Esophagus squamous epithelium (tissue), 5 donors: ENCODE measurements at places on chromosomes 2 and 18.

DNA sequence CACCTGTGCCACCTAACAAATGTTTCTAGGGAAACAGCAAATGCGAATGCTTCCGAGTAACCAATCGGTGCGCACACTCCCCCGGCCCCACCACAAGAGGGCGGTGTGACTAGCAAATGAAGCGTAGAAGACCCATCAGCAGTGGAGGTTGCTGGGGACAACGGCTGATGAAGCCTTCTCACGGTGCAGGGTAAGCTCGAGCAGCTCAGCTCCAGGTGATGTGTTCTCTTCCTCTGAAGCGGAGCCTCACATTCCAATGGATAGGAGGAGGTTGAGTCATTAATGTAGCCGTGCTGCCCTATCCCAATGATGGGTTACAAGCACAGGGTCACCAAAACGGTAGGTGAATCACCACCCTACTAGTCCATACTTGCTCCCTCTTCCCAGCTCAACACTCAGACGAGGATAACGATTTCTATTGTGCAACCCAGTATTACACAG is 127.6 kb upstream of the TWIST2 start:
- DNase-seq, result no peak

- DNase-seq, result no peak
Observed at GRCh38 chr2:234840336-234840735, 111.5 kb upstream of the SH3BP4 start.

DNA sequence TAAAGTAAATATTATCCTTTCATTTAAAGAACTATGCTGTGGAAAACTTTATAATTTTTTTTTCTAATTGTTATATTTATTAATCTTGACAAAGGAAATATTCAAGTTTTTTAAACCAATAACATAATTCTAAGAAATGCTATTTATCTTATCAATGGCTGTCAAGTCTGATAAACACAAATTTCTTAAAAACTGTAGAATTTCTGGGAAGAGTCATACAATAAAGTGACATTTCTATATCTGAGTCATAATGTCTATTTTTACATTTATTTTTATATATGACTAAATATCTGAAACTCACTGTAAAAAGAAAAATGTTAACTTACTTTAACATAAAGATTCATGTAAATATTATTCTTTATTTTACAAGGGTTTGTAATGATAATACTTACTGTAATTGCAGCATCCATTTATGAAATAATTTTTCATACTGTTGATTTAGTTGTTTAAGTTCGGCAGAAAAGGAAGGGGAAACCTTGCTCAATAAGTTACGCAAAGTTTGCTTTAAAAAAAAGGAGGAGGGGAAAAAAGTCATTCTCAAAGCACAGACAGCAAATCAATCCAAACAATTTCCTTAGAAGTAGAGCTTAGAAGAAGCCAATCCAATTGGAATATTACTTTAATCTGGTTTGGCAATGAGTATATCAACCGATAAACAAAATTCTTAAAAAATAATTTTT is 32.4 kb downstream of the ORC2 start:
- DNase-seq, result no peak

GRCh38 chr18:76881744-76882143 is 59.4 kb downstream of the ZNF236 start:
- DNase-seq, result no peak

DNA sequence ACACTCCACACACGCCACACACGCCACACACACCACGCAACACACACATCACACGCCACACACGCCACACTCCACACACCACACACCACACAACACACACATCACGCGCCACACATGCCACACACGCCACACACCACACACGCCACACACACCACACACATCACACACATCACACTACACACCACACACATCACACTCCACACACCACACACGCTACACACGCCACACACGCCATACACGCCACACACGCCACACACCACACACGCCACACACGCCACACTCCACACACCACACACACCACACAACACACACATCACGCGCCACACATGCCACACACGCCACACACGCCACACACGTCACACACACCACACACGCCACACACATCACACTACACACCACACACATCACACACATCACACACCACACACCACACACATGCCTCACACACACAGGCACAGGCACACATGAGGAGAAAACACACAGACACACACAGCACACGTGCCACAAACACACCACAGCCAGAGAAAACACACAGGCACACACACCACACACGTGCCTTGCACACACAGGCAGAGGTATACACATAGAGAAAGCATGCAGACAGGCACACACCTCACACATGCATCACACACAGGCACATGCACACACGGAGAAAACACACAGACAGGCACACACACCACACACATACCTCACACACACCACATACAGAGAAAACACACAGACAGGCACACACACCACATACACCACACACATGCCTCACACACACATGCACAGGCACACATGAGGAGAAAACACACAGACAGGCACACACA is 241.5 kb upstream of the MYT1L start:
- no peak for DNase-seq

- DNase-seq, result no peak
Observed at GRCh38 chr2:134080386-134081089, 173.3 kb upstream of the MGAT5 start.

- DNase-seq, result no peak
Observed at GRCh38 chr18:42517896-42518295, 562.9 kb downstream of the PIK3C3 start.

- DNase-seq, result no peak
Observed at GRCh38 chr2:190799999-190800398, 80.6 kb upstream of the GLS start.

DNA sequence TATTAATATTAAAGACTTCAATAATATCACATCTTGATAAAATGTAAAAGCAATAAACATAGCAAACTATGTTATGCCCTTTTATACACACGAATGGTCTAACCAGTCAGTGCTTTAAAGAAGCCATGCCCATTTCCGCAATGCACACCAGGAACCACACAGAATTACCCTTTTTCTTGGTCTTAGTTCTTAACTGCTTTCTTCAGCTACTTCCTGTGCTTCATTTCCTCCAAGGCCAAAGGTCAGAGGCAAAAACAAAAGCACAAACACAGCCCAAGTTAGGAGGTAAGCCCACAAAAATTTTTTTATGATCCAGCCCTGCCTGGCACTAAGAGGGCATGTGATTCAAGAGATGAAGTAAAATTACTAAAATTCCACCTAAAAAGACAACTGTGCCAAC is 267.2 kb downstream of the FBXO15 start:
- DNase-seq, result no peak

DNA sequence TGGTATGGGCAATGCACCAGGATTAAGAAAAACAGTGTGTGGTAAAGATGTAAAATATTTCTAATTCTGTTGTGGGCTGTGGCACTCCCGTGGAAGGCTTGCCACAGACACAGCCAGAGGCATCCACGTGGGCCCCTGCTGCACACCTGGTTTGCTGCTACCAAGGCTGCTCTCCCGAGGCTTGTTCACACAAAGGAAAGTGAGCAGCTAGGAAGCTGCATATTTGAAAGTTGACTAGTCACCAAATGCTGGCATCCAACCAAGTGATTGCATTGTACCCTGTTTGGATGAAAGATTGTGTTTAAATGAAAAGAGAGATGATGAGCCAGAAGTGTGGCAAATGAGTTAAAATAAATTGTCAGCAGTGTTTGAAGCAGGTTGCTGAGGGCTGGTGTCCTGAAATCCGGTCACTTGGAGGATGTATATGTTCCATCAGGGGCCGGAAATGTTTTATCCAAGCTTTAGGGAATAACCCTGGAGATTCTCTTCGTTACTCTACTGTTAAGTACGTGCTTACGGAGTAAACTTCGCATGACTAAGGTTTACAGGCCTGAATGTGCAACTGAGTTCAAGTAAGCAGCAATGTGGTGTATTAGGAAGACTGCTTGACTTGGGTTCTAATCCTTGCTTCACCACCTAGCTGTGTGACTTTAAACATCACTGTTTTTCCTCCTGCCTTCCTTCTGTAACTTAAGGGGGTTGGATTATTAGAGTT is 86.1 kb downstream of the MSH2 start:
- no peak for DNase-seq

- DNase-seq, result no peak
Observed at GRCh38 chr2:3470166-3470651, 49.1 kb downstream of the ADI1 start.

DNA sequence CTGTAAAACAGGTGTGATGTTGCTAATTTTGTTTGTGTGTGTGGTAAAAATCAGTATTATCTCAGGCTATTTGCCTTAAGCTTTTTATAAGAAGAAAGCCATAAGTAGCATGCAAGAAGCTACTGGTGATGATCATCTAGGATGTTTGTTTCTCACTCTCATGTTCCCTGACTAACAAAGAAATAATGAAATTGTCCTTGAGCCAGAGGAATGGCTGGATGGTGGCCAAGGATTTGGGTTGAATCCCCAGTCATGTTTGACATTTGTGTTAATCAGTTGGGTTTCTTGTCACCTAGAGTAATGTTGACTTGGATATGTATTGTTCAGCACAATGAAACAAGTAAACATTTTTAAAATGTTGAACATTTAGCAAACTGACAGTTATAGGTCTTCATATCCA is 496.8 kb upstream of the ZEB2 start:
- DNase-seq, result no peak

GRCh38 chr2:234102112-234102511 is 51.6 kb downstream of the SPP2 start:
- DNase-seq, result no peak

GRCh38 chr18:25651553-25651952 is 299.6 kb upstream of the ZNF521 start:
- DNase-seq, result no peak

GRCh38 chr2:62662554-62662953 is 43.0 kb upstream of the EHBP1 start:
- DNase-seq, result no peak

DNA sequence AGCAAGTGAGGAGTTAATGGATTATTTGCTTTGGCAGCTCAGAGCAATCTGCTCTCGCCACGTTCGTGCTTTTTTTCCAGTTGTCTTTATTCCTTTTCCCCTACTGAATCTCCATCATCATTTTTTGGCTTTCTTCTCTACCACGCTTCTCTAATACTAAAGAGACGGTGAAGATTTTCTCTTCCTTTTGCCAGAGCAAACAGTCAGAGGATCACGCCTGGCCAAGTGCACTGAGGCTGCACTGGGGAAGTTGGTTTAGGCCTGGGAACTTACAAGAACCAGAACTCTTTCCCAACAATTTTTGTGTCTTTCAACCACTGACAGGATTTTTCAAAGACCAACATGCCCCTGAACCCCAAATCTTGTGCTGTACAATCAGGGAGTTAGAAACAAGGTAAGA is 172.3 kb downstream of the PID1 start:
- DNase-seq, result no peak
